Stimulated activated CD4-positive, alpha-beta T cell treated with anti-CD3 and anti-CD28 coated beads, Interleukin-15, amount 100 ng/mL, for 1 hour (primary cell): ENCODE measurements at places on chromosomes 12 and 14.

DNA sequence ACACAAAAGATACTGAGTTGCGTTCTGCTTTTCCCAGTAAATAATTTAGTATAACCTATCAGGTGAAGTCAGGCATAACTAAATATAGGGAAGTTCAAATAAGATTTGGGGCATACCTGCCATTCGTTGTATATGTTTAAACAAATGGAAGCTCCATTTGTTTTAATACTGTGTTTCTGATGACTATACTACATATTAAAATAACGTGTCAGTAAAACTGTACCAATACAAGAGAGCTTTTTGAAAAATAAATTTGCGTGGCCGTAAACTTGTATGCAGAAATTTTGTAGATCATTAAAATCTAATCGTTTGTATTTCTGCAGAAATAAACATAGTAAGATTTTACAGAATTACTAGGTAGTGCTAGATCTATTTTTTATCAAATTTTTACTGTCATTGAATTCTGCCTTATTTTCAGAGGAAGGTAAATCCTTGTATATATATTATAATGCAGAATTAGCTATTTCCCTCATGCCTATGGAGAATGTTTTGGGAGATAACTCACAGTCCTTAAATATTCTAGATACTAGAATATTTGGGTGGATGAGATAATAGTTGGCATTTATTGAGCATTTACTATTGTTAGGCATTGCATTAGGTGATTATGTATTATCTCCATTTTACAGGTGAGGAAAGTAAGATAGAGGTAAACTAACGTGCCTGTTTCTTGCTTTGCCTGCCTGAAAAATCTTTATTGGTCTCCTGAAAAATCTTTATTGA lies 1.5 kb downstream of the SCFD1 start:
- no peak for DNase-seq

DNA sequence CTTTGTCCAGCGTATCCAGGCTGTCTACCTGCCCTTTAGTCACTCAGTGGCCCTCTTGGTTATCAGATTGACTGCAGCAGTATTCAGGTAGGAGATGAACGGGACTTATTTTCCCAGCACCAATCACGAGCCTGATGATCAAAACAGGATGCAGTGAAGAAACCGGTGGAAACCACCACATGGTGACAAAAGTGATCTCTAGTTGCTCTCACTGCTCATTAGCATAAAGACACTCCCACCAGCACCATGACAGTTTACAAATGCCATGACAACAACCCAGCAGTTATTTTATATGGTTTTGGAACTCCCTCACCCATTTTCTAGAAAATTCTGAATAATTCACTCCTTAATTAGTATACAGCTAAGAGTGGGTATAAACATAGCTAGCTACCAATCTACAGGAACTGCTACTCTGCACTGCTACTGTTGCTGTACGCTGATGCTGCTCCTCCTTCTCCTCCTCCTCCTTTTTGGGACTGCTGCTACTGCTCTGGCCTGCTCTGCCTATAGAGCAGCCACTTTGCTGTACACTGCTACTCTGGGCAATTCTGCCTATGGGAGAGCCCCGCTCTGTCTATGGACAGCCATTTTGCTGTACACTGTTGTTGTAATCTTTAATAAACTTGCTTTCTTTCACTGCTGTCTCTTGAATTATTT lies 142.5 kb upstream of the SSTR1 start:
- DNase-seq = no peak

DNA sequence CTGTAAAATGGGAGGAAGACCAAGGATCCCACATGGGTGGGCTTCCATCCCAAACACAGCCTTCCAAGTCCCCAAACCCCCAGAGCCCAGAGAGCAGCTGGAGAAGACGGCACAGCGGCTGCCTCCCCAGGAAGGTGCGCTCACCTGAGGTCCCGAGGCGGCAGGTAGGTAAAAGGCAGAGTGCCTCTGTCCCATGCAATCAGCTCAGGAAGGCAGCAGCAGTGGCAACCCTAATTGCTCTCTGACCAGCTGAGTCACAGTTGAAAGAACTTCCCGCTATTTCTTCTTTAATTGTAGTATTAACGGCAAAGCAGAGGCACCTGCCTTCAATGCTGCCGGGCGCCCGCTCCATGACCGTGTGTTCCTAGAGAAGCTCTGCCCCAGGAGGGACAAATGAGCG lies 91.1 kb upstream of the BCL11B start:
- DNase-seq = no peak

DNA sequence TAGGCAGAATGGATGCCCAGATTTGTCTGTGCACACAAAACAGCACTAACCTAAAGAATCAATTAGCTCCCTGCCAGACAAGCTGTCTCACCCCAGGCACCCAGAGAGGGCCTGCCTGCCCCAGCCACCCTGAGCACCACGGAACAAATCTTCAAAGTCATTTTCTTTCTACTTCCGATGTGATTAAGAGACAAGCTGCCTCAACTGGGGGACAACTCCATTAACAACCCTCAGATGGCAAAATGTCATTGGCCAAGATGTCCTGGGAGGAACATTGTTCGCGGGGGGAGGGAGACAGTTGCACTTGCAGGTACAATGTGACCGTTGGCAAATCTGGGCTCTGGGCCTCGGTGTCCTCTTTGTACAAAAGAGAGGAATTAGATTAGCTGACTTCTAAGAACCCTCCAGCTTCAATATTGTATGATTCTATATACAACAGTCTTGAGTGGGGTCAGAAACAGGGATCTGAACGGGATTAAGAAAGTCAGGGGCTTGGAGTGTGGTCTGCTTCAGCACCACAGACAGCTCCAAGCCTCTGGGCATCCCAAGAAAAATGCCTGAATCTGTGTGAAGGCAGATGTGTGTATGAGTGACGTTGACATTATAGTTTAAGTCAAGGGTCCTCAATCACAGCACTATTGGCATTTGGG lies 42.8 kb upstream of the CMKLR1 start:
- DNase-seq = no peak

DNA sequence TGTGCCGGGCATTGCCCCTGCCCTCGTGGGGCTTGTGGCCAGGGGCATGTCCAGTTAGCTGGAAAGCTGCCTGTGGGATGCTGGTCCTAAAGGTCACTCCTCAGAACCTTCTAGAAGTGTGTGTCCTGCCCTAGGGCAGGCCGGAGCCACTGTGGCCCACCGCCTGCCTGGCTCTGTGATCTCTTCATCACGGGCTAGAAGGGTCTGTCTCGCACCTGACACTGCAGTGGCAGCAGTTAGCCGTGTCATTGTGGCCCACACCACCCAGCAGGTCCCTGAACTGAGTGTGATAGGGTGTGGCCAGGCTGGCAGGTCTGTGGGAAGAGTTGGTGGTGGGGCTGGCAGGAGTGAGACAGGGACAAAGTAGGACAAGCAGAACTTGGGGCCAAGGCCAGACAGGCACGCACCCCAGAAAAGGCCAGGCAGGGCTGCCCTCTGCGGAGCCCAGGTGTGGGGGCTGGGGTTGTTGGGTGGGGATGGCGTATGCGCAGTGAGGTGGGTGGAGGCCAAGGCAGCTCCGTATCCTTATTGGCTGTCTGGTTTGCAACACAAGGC lies 41.2 kb downstream of the ADGRD1 start:
- no peak for DNase-seq

GRCh38 chr14:45201905-45202304 lies 51.1 kb downstream of the MIS18BP1 start:
- no peak for DNase-seq

- DNase-seq = no peak
These were observed 15.5 kb upstream of the PAPOLA start for GRCh38 chr14:96486705-96487104.

DNA sequence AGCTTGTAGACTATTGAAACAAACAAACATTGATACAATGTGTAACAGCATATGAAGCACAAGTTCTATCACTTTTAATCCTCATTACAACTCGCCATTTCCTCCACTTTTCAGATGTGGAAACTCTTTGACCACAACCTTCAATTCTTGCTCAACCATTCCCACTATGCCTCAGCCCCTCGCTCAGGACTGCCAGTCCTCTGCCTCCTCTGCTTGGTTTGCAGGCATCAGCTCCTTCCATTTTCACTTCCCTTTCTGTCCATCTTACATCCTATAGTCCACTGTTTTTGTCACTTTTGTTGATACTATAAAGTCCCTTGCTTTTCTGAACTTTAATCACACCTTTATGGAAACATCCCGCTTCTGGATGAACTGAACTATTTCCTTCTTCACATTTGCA lies 28.2 kb upstream of the CD27 start:
- DNase-seq = no peak

GRCh38 chr12:84912198-84913128 lies at the start of gene SLC6A15:
Gene SLC6A15, minus strand, starts transcription at chr12:84912799. Its CDS starts 20,679 bp downstream, at chr12:84892120.
- no peak for DNase-seq

DNA sequence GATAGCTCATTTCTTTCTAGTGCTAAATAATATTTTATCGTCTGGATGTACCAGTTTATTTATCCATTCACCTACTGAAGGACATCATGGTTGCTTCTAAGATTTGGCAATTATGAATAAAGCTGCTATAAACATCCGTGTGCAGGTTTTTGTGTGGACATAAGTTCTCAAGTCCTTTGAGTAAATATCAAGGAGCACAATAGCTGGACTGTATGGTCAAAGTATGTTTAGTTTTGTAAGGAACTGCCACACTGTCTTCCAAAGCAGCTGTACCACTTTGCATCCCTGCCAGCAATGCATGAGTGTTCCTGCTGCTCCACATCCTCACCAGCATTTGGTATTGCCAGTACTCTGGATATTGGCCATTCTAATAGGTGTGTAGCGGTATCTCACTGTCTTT lies 447.4 kb downstream of the MED13L start:
- DNase-seq = no peak

GRCh38 chr14:53022593-53022992 lies 71.7 kb upstream of the FERMT2 start:
- no peak for DNase-seq

DNA sequence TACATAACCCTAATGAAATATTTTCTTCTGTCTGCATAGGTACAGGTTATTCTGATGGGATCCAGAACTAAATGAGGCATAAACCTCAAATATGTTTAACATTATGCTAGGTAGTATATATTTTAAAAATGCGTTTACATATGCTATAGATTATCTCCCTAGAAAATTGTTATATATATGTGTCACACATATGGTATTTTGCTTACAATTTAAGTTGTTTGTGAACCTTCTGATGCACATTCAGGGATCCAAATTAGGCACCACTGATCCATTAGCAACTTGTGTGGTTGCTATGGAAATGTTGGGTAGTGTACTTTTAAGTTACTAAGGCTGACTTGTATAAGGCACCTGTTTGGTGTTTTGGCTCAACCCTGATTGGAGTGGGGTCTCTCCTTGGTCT lies 456.7 kb downstream of the AEBP2 start:
- no peak for DNase-seq

DNA sequence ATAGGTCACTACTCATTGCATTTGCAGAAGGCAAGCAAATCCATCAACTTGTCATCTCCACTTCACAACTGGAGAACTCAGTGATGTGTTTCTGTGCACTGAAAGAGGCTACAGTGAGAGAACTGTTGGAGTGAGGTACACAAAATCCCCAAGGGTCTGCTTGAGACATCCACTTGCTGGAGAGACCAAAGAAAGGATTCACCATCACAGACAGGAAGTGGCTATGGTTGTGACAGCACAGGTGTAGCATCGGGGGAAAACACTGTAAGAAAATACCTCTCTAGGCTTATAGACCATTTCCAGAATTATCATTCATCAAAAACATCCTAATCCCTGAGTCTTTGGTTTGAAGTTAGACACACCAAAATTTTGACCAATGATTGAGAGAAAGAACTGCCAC lies 201.3 kb upstream of the OR4E1 start:
- DNase-seq = no peak

GRCh38 chr12:88493636-88494035 lies 86.6 kb downstream of the KITLG start:
- no peak for DNase-seq

GRCh38 chr12:129696405-129696804 lies 207.4 kb downstream of the TMEM132D start:
- no peak for DNase-seq

- DNase-seq = no peak
These were observed 58.9 kb downstream of the GPR65 start for GRCh38 chr14:88063811-88064210.

DNA sequence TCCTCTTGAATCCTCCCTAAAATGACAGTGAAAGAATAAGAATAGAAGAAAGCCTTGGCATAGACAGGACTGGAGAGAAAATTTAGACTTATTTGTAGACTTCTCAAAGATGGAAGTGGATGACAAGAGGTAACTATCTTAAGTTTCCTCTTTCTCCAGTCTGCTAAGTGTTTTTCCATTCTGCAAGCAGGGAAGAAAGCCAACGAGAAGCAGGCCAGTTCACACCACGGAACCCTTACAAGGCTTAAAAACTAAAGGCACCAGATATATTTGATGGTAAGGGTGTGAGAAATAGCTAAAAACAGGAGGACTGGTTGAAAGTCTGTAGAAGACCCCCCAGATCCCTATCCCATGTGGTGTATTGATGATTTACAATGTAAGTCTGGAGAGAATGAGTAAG lies 82.9 kb upstream of the GPHB5 start:
- DNase-seq = no peak

- DNase-seq = no peak
These were observed at the start of gene PIWIL1 for GRCh38 chr12:130337488-130338303. Gene PIWIL1, plus strand, starts transcription at chr12:130337887. Its CDS starts 4,705 bp downstream, at chr12:130342592.

GRCh38 chr12:55019784-55020183 lies at the start of gene NEUROD4:
Gene NEUROD4, plus strand, starts transcription at chr12:55019974. Its CDS starts 6,466 bp downstream, at chr12:55026440.
- no peak for DNase-seq

- no peak for DNase-seq
These were observed 950 bp downstream of the IFI27 start for GRCh38 chr14:94111276-94112095.

DNA sequence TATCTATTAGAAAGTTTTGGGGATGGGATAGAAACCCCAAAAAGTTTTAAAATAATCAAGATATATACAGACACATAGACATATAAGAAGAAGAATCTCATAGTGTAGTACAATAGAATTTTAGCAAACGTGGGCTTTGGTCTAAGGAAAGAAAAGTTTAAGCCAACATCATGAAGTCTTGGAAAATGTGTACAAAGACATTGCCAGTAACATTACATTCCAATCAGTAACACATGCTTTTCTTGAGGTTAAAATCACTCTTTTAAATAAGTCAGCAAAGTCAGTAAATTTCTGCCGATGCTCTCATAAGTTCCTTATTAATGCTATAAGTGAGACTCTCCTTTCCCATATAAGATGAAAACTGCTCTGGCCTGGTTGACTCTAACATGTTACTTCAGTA lies 201.1 kb upstream of the LRIG3 start:
- no peak for DNase-seq

DNA sequence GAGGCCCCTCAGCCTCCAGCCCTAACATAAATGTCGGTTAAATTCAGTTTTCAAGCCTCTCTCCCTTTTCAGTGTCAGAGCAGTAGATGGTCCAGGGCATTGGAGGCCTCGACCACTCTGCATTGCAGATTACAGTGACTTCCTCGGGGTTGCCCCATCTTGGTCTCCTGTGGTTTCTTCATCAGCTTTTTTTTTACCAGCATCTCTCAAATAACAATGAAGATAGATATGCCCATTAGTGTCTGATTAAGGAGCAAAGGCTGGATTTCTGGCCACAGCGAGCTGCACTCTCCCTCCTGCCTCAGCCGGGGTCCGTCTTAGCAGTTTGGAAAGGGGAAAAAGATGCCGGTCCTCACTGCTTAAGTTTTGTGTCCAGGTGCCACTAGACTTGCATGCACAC lies 49.7 kb downstream of the C14orf132 start:
- no peak for DNase-seq
